HT1080 (cell line): ENCODE measurements at places on chromosomes 5 and 9.
A peak's percentile ranks its signal among the peaks of the same experiment; 100 is the strongest.

DNA sequence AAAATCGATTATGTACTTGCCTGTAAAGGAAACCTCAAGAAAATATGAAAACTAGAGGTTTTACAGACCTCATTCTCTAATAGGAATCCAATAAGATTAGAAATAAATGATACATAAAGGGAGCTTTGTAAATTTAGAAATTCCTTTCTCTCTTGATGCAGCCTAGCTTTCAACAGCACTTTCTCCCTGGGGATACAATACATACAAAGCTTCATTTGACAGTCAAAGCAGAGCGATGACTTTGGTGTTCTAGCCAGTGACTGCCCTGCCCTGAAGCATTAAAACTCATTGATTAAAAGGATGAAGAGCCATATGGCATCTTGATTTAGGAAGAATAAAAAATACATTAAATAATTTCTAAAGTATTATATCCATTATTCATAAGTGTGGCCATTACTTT, 46.3 kb upstream of the GLIS3 start:
- no peak for DNase-seq

GRCh38 chr5:4362411-4362810, 766.8 kb downstream of the IRX1 start:
- no peak for DNase-seq

DNA sequence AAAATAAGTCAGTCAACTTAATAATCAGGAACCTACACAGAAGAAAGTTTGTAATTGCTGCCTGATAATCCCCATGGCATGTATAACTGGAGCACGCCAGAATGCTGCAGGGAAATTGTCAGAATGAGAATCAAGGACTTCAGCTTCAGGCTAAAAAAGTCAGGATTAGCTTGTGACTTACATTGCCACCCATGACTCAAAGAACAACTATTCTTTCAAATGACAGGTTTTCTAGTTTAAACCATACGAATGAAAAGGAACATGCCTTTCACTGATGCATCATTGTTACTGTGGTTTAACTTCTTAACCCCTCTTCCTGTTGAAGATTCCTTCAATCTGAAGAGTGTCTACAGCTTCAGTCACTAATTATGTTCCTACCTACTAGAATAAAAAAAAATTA, 112.4 kb downstream of the ISL1 start:
- DNase-seq, result peak; percentile 94

DNA sequence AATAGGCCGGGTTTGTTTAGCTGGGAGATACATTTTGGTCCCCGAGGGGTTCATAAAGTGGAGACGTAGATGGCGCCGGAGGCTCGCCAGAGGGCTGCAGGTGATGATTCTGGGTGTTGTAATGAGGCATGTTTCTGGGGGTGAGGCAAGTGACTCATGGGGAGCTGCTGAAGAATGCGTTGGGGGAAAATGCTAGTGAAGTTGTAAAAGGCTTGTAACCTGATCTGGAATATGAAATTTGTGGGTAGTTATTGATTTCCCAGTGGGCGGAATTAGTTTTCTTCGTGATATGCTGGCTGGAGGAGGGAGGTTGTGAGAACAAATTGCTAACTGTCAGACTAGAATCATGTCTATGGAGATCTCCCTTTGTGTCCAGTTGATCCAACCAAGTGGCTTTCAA, 158.3 kb downstream of the DOCK2 start:
- DNase-seq, result no peak

GRCh38 chr5:113043491-113043931, 66.9 kb downstream of the DCP2 start:
- no peak for DNase-seq
